ENCODE measurements at places on chromosomes 7 and 10.

GRCh38 chr7:108158776-108159175 is 28.6 kb upstream of the LAMB4 start:
- DNase-seq, result no peak

GRCh38 chr7:64602086-64602485 is 39.2 kb upstream of the ZNF680 start:
- no peak for DNase-seq

DNA sequence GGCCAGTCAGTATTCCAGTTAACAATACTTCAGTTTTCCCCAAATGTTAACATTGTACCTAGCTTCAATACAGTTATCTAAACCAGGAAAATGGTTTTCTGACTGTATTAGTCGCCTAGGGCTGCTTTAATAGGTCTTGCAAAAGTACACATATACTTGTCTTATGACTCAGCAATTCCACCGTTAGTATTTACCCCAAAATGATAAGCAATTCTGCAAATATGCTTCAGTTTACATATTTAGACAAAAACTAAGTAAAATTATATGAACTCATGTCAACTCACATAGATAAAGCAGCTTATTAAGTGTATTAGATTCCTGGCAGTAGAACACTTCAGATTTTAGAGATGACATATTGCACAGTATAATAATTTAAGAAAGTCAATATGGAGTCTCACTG is 363.3 kb downstream of the ARL4A start:
- no peak for DNase-seq

GRCh38 chr7:100884736-100885439 is 4.6 kb downstream of the UFSP1 start:
- no peak for DNase-seq

DNA sequence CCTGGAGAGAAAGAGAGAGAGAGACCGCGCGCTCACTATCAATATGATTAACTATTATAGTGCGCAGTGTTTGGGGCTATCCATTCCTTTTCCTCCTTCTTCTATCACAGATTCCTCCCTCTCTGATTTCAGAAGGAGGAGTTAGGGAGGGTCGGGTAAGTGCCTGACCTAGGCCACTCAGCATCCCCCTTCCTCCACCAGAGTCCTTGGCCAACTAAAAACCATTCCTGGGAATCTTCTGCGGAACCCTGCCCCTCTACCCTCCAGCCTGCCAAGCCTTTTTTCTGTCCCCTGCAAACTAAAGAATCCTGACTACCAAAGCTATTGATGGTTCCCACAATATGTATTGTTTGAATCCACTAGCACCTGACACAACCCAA is 256.2 kb upstream of the NFE2L3 start:
- DNase-seq, result no peak

- DNase-seq, result no peak
Observed at GRCh38 chr10:112896273-112896672, 53.8 kb upstream of the TCF7L2 start.

- DNase-seq, result peak; percentile 4
Observed at GRCh38 chr10:131453721-131454634, 142.5 kb upstream of the TCERG1L start.

- DNase-seq, result no peak
Observed at GRCh38 chr7:41447450-41448042, 255.3 kb downstream of the INHBA start.

DNA sequence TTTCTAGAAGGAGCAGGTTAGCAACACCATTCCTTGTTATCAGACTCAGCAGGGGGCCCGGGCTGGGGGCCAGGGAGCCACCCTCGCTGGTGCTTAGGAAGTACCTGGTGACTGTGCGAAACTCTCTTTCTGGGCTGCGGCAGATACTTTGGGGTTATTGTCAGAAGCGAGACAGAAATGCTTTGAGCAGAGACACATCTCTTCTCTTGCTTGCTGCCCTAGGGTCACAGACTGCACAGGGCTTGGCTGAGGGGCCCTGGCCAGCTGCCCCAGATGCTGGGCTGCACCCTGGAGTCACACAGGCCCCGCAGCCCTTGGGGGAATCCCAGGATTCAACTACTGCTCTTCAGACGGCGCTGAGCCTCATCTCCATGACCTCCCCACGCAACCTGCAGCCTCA is 91.9 kb downstream of the WDFY4 start:
- DNase-seq, result no peak

DNA sequence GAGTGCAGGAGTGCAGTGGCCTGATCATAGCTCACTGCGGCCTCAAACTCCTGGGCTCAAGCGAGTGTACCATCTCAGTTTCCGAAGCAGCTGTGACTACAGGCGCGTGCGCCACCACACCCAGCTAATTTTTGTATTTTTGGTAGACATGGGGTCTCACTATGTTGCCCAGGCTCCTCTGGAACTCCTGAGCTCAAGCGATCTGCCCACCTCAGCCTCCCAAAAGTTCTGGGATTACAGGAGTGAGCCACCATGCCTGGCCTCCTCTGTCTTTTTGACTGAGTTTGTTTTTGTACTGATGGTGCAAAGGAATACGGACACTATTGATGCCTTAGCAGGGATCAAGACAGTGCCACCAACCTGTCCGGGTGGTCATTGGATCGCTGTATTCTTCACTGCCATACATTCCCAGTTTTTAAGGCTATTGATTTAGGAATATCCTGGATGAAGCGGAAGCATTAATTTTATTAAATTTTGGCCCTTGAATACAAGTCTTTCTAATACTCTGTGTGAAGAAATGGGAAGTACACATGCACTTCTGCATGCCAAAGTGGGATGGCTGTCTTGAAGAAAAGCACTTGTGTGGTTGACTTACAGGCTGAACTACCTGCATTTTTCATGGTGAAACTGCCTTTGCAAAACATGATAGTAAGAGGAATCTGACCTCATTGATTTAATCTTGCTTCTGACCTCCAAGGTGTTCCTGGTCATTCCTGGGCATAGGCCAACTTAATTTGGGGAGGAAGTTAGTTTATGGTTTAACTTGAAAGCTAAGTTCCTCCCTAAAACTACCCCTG is 2.1 kb upstream of the CUL2 start:
- DNase-seq, result no peak

DNA sequence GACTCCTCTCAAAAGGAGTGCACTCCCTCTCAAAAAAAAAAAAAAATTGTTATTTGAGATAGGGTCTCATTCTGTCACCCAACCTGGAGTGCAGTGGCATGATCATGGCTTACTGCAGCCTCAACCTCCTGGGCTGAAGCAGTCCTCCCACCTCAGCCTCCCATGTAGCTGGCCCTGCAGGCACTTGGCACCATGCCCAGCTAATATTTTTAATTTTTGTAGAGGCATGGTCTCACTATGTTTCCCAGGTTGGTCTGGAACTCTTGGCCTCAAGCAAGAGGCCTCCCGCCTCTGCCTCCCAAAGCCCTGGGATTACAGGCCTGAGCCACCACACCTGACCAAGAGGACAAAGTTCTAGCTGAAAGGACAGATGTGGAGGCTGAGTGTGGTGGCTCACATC is 120.3 kb downstream of the EPC1 start:
- DNase-seq, result no peak

DNA sequence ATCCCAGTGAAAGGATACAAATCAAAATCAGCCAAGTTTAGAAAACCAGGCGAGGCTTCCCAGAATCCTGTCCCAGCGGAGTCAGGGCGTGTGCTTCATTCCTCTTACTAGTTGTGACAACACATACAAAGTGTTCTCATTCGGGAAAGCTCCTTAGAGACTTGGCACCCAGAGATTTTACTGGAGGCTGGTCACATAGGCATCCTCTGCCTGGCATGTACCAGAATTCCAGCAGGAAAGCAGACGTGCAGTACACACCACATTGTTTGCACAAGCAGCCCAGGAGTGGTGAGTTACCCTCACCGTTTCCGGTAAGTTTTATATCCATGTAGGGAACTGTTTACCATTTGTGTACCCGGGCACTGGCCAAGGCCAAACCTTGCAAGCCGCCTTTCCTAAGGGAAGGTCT is 34.9 kb downstream of the MMRN2 start:
- no peak for DNase-seq

GRCh38 chr10:79382491-79382941 is 35.2 kb downstream of the PPIF start:
- no peak for DNase-seq

- DNase-seq, result no peak
Observed at GRCh38 chr7:80039251-80039884, 95.3 kb upstream of the GNAI1 start.

- DNase-seq, result no peak
Observed at GRCh38 chr10:29443745-29444523, 155.1 kb downstream of the LYZL1 start.

DNA sequence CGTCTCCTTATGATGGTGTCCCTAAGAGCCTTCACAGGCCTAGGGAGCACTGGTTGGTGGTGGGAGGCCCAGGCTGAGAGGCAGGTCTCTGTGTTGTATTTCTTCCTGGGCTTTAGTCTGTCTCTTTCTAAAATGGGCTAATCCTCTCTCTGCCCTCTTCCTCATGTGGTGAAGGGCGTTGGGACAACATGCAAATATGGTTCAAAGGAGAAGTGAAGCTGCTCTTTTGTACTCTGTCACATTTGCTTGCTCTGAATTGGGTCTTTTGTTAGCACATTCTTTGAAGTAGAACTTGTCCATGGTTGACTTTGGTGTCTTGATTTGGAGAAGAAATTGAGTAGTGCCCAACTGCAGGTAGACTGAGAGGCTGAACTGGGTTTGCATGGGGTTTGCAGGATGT is 814 bp downstream of the HK1 start:
- DNase-seq, result no peak

DNA sequence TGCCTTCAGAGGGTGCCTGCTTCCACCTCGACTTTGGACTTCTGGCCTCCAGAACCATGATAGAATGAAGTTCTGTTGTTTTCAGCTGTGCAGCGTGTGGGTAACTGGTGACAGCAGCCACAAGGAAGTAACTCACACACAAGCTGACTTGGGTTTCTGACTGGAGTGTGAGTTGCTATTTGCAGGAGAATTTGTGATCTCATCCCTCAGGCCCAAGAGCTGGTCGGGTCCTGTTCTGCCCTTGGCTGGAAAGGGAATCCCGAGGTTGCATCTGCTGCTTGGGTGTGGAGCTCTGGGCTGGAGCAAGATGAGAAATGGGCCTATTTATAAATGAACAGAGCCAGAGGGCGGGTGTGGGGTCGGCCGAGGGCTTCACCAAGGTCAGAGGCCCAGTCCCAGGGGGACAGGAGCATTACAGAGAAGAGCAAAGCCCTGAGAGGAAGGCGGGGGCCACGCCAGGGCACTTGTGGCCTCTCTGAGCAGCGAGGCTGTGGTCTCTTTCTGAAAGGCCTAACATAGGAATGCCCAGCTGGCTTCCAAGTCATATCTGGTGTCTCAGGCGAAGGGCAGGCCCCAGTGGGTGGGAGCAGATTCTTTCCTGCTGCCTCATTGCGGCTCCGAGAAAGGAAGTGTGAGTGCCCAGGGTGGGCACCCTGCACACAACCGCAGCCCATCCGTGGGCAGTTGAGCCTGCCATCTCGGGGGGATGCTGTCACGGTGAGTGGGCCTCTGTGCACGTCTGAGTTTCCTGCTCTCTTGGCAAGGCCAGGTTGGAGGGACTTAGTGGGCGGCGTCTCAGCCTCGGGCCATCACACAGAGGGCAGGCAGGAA is 26.5 kb upstream of the C10orf71 start:
- DNase-seq, result peak; percentile 14

- DNase-seq, result no peak
Observed at GRCh38 chr10:131811630-131812403, 89.0 kb upstream of the PPP2R2D start.

- DNase-seq, result no peak
Observed at GRCh38 chr7:155299535-155300202, 2.0 kb downstream of the INSIG1 start.

DNA sequence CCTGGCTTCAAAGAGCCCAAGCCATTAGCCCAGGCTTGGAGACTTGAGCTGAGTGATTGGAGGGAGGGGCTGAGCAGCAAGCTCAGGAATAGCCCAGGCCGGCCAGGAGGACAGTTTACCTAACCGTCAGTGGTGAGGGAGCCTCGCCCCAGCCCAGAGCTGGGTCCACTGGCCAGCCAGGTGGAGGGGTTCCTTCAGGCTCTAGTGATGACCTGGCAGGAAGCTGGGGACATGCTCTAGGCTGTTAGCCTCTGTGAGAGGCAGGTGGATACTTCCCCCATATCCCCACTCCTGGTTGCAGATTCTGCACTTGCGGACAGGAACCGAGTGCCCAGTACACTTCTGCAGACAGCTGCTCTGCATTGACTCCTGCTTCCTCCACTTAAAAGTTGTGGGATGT is 61.2 kb upstream of the ANTXRL start:
- DNase-seq, result no peak

GRCh38 chr7:133921635-133922182 is 205.4 kb upstream of the LRGUK start:
- DNase-seq, result no peak

- DNase-seq, result no peak
Observed at GRCh38 chr7:151490456-151491105, 29.1 kb downstream of the RHEB start.

DNA sequence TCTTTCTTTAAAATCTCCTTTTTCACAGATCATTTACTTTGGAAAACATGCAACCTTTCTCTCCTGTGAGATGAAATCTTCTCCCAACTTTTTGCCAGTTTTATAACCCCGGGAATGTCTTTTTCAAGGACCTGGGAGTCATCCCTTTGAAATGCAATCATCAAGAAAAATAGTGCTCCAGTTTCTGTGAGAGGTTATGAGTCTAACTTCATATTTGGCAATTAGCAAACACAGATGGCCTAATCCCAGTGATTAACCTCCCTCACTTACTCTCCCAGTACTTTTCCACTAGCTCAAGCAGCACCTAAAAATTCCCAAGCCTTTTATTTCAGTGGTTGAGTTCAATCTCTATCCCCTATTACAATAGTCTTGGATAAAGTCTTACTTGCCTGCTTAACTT is 185.8 kb upstream of the TMEM106B start:
- DNase-seq, result no peak

GRCh38 chr10:112226439-112227248 is 43.1 kb upstream of the GPAM start:
- DNase-seq, result no peak

GRCh38 chr10:67022099-67022498 is 96.3 kb downstream of the LRRTM3 start:
- no peak for DNase-seq

- DNase-seq, result no peak
Observed at GRCh38 chr10:116041948-116042347, 231.1 kb downstream of the GFRA1 start.

DNA sequence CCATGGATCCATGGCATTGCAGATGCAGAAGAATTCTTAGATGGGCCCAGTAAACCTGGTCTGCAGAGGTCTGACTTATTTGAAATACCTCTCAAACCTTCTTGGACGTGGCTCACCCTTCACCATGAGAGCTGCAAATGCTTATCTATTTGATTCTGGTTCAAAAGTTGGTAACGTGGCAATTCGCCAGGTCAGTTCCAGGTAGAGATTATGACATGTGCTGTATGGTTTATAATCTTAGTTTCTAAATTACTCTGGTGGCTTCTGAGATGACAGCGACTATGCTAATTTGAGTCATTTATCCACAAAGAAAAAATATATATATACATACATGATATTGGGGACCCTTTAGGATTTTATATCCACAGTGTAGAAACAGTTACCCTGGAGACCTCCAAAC is 68.8 kb downstream of the NRP1 start:
- DNase-seq, result no peak

- DNase-seq, result no peak
Observed at GRCh38 chr10:54808186-54808935, 7.3 kb upstream of the PCDH15 start.

- no peak for DNase-seq
Observed at GRCh38 chr10:46520941-46521340, 35.5 kb downstream of the GPRIN2 start.
